ENCODE measurements at places on chromosomes 1 and 21.
A peak's percentile ranks its signal among the peaks of the same experiment; 100 is the strongest.

GRCh38 chr1:207698822-207699483 lies 52.9 kb upstream of the CD46 start:
- no peak for DNase-seq

GRCh38 chr1:7616076-7616832 lies 154.8 kb upstream of the VAMP3 start:
- DNase-seq = no peak

GRCh38 chr1:219659684-219660083 lies 46.8 kb upstream of the ZC3H11B start:
- DNase-seq = no peak

DNA sequence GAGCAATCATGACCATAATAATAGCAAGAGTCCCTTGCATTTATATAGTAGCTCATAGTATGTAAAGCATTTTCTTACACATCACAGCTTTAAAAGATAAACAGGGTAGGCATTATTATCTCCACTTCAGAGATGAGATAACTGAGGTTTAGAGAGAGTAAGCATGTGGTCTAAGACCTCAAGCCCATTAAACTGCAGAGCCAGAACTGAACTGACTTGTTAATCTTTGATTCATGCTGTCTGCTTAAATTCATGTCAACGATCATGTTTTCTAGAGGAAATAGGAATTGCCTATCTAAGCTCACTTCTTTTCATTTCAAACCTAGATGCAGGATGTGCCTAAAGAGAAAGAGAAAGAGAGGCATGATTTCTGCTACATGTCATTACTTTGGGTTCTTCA lies 524.8 kb downstream of the PTPRC start:
- DNase-seq = no peak

DNA sequence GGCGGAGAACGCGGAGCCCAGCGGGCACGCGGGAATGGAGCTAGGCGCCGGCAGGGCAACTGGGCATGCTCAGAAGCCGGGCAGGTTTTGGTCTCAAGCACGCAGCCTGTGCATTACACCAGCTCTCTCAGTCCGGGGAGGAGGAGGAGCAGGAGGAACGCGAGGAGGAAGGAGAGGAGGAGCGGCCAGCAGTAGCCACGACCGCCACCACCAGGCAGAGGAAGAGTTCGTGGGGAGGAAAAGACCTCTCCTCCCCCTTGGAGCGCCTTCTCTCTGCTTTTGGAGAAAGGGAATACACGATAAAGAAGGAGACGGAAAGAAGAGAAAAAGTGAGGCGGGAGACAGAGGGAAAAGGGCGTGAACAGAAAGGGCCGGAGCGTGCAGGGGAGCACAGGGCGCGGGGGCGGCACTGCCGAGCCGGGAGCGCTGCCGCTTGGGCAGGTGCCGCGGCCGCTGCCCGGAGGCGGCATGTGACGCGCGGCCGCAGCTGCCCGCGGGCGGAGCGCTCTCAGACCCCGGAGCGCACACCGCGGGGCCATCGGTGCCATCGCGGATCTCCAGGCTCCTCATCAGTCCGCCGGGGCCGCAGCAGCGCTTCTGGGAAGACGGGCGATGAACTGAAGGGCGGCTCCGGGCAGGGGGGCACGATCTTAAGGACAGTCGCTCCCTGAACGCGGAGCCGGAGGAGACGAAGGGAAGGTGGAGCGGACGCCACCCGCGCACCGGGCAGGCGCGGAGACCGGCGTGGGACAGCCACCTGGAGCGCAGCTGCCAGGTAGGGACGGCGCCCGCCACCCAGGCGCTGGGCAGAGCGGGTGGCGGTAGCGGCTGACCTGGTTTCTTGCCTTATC lies at the start of gene CHRM3:
CHRM3 (plus strand) TSS at position 116 of the 851 bp plus-strand sequence. CDS start 520,884 bp downstream, outside the sequence.
- peak; percentile 96 for DNase-seq

- no peak for DNase-seq
These were observed 232.5 kb downstream of the NCAM2 start for GRCh38 chr21:21230672-21231071.

DNA sequence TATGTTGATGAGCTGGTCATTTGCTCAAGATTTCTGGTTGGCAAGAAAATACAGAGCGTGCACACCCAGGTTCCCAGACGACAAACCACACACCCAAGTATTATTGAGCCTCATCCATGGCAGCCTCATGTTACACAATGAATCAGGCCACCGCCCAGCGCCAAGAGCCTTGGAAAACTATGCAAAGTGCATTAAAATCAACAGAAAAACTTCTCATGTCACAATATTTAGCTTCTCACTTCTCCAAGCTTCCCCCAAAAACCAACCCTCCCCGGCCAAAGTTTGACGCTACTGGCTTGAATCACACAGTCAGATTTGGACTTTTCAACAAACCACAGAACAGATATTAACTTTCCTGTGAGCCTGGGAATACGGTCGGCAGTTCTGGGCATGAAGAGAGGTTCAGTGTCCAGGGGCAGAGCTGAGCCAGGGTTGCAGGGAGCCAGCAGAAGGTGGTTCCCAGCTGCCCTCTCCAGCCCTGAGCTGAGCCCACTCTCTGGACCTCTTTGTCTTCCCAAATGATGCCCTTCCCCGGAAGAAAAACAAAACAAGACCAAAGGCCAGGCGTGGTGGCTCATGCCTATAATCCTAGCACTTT lies 71.1 kb downstream of the SETD4 start:
- DNase-seq = no peak

DNA sequence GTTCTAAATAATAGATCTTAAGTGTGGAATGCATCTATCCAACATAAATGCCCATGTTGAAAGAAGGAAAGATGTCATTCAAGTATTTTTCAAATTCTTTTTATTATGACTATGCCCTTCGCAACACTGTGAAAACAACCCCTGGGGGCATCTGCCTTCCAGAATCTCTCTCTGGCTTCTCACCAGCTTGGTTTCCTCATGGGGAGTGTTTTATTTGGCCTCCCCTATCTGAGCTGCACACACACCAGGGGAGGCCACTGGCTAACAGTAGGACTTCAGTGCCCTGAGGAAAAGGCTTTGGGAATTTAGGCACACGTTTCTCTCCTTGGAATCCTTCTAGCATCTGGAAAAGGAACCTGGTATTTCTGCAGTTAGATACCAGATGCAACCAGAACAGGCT lies 130.6 kb downstream of the EDEM3 start:
- no peak for DNase-seq

DNA sequence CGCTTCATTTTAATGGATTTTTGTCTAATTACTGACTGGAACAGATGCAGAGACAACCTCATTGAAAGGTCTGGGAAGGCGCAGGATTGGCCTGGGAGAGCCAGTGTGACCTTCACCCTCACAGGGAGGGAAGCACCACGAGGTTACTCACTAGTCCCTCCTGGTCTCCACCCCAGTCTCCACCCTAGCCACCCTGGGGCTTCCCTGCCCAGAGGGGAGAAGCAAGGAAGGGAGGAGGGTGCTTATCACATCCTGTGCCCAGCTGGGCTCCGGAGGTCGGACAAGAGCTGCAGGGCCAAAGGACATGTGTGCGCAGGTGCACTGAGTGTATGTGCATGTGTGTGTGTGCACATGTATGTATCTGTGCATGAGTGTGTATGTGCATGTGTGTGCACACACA lies 220.1 kb upstream of the VAMP3 start:
- no peak for DNase-seq

Data from posterior cingulate gyrus (tissue), 11 donors.